ENCODE measurements at places on chromosomes 13 and 19.

DNA sequence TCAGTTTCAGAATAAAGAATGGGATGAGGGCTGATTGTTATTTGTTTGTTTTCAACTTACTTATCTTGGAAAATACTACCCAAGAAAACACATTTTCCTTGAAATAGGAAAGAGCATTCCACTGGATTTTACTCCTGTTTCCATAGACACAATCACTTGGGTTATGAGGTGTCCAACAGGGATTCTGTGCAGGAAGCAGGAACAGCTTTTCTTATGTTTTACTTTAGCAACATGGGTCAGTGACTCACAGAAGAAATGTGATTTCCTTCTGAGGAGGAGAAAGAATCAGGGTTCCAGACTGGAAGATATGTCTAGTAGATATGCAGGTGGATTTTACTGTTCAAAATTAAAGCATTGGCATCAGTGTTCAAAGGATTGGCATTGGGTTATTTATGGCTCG lies 180.8 kb upstream of the GPC6 start:
- no peak for DNase-seq

- no peak for DNase-seq
Observed at GRCh38 chr19:15212711-15213110, 11.9 kb upstream of the NOTCH3 start.

GRCh38 chr19:47145639-47146486 lies 15.2 kb downstream of the SAE1 start:
- DNase-seq = no peak

GRCh38 chr13:30685320-30685859 lies 50.0 kb upstream of the ALOX5AP start:
- no peak for DNase-seq

- no peak for DNase-seq
Observed at GRCh38 chr13:107276936-107277335, 709.0 kb upstream of the ARGLU1 start.

DNA sequence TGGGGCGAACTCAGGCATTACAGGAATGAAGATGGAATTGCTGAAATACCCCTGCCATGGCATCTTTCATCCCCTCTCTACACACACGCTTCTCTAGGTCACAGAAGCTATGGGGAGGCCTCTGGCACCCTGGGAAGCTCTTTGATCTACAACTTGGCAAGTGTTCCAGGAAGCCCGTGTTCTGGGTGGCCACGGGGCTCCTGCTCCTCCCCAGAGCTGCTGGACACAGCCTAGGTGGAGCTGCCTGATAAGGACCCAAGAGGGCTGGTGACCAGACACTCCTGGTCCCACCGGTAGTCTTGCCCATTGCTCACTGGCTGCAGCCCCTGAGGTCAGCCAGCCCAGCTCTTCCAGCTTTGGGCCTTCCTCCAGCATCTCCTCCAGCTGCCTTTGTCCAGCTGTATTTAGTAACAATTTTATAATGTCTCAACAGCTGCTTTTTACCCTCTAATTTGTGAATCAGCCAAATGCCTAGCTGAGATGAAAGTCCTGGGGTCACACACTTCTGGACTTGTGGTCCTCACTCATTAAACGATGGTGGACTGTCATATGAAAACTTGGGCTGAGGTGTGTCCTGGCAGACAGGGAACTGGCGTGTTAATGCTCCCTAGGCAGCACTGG lies 72.8 kb upstream of the SPATA13 start:
- no peak for DNase-seq

DNA sequence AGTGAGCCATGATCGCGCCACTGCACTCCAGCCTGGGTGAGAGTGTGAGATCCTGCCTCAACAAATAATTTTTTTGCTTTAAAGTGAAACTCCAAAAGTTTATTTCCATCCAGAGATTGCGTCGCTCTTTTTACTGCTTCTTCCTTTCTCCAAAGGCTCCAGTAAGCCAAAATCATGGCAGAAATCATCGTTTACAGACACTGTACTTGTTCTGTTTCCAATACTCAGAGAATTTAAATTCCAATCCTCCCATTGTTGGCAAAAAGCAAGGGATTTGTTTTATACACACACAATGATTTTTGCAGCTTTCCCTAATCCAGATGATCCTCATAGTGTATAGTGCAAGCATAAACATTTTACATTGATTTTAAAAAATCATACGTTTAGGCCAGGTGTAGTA lies 15.3 kb downstream of the FBXO27 start:
- DNase-seq = no peak

- no peak for DNase-seq
Observed at GRCh38 chr13:21999666-22000065, 328.8 kb downstream of the FGF9 start.

DNA sequence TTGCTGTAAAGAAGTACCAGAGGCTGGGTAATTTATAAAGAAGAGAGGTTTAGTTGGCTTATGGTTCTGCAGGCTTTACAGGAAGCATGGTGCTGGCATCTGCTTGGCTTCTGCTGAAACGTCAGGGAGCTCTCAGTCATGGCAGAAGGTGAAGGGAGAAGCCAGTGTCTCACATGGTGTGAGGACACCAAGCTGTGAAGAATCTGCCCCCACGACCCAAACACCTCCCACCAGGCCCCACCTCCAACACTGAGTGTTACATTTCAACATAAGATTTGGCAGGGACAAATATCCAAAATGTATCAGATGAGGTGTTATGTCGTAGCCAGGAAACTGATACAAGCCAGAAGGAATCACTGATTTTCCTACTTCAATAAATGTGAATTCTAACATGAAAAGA lies 136.5 kb downstream of the CYSLTR2 start:
- DNase-seq = no peak

DNA sequence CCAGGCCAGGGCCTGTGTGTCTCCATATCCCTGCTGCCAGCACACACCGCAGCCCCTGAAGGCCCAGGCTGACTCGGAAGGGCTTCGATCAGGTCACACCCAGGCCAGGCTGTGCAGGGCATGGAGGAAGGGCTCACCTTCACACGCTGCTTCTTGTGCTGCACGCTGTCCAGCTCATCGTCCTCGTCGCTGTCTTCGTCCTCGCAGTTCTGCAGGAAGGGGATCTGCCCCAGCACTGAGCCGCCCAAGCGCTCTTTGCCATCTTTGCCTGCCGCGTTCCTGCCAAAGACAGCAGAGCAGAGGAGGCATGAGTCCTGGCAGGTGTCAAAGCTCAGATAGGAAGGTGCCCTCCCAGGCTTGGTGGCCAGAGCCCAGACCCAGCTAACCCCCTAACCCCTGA lies 13.7 kb upstream of the PRKD2 start:
- no peak for DNase-seq

GRCh38 chr19:33681081-33681680 lies 59.4 kb downstream of the CHST8 start:
- DNase-seq = no peak

GRCh38 chr19:50911206-50912101 lies at the start of gene KLK4:
Gene KLK4, minus strand, starts transcription at chr19:50911395. Its CDS starts 657 bp downstream, at chr19:50910738.
- no peak for DNase-seq

- no peak for DNase-seq
Observed at GRCh38 chr19:5934069-5934401, 20.0 kb downstream of the CAPS start.

DNA sequence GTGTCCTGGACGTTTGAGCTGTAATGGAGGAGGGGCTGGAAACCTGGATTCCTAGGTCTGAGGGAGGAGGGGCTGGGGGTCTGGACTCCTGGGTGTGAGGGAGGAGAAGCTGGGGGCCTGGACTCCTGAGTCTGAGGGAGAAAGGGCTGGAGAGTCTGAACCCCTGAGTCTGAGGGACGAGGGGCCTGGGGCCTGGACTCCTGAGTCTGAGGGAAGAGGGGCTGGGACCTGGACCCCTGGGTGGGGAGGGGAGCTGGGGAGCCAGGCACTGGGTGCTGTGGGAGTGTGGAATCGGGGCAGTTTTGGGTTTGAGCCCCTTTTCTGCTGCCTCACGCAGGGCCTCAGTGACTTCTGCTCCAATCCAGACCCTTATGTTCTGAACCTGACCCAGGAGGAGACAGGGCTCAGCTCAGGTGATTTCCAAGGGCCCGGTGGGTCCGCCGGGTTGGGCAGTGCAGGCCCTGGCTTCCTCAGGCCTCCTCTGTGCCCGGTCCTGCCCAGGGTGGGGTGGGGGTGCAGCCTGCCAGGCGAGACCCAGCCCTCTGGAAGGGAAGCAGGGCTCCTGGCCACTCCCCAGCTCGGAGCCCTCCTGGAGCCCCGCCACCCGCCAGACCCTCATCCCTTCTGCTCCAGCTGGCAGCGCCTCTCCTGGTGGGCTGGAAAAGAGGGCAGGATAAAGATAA lies 14.4 kb downstream of the TTYH1 start:
- no peak for DNase-seq

- DNase-seq = peak; percentile 49
Observed at GRCh38 chr19:45130888-45131615, 29.7 kb downstream of the NKPD1 start.

Measured in MG63 (cell line).